ENCODE measurements at places on chromosomes 4 and X.

DNA sequence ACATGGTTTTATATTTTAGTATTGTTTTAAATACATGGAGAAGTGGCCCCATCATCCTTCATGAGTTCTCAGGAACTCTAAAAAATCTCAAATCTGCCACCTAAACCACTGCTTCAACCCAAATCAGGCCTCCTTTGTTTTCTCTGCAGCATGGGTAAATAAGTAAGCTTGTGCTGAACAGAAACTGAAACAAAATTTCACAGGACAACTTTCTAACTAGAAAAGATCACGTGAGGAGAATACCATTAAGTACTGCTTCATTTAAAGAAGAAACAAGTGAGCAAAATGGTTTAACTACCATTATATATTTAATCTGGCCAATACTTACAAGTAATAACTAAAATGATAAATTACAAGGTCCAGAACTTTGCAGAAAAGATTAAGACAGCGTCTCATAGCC lies 2.5 kb downstream of the ARAP2 start:
- no peak for DNase-seq

DNA sequence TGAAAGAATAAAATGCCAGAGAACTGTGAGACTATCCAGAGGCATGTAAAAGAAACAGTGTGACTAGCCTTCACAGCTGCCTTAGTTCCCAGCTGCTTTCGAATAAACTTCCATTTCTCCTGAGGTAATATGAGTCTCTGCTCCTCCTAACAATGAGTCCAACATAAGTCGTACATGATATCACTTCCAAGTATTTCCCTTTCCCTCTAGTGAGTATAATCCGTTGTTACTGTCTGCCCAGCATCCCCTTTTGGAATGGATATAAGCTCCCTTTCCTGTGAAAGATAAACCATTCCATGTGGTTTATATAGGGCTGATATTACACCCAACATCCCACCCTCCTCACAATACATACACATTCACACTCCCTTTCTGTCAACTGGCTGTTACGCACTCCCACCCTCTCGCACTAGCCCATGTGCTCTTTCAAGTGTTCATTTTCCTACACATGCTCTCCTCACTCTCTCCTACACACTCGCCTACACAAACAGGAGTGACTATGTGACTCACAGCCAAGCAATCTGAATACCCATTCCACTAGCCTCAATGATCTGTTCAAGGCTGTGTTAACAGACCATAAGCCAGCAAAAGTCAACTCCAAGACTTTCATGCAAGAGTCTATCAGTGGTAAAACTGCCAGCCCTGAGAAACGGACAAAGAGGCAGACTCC lies 5.0 kb downstream of the NAF1 start:
- no peak for DNase-seq

- no peak for DNase-seq
Observed at GRCh38 chrX:64093761-64094160, 111.7 kb downstream of the AMER1 start.

DNA sequence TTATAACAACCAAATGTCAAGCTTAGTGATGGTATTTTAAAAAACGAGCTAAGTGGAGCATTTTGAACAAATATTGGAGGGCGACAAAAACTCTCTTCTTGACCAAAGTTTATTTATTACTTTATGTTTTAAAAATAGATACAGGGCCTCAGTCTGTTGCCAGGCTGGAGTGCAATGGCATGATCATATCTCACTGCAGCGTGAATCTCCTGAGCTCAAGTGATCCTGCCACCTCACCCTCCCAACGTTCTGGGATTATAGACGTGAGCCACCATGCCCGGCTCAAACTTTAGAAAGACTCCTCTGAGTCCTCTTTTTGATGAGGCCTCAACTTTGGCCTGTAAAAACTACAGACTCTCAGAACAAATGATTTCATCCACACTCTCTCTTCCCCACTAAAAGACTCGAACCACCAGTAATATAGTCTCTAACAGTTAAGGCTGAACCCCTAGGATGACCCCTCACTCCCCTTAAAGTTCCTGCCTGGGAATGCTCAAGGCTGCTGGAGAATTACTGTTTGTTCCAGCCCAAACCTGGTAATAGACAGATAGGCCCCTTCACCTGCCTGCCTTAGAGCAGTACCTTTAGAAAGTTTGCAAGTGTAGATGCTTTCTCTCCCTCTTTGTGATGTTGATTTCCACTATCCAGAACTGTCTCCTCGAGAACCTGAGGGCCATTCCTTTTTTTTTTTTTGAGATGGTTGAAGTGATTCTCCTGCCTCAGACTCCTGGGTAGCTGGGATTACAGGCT lies 55.3 kb upstream of the HPSE start:
- no peak for DNase-seq

DNA sequence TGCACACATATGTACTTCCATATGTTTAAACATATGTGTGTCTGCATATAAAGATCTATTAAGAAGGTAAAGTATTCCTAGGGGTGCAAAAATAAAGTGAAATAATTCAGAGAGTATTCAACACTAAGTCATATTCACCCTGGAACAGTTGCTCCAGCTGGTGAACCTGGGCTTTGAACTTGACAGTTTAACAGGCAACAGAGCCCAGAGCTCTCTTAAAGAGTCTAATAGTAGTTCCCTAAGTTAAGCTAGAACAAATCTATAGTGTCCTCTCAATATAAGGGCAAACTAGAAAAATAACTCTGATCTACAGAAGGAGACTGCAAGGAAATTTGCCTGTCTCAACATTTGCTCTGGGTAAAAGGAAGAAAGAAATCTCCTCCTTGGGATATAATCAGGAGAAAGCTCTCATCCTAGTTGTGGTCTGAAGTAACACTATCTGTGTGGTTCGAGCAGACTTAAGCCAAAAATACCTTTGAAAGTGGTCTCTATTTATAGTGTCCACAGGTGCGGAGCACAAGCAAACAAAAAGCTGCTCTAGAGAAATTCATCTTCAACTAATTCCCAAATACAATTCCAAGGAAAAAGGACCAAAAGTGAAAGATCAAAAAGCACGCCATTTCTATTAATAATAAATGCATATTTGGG lies 29.9 kb downstream of the VEGFC start:
- DNase-seq, result no peak

- DNase-seq, result no peak
Observed at GRCh38 chr4:56276547-56276946, 110.7 kb downstream of the AASDH start.

GRCh38 chrX:22445880-22446279 lies 173.2 kb downstream of the CBLL2 start:
- no peak for DNase-seq
